ENCODE measurements at places on chromosomes 1 and 21. TPM values are rescaled to one million over a fixed set of nuclear protein-coding genes. Genes with fewer than 3 reads are reported as not detected.

The FMOD gene
- 33.3 TPM for total RNA-seq

The RGSL1 gene
- not detected for total RNA-seq

The KRTAP12-2 gene
- not detected for total RNA-seq

The AADACL3 gene
- 0.09 TPM for total RNA-seq

The BRDT gene
- not detected for total RNA-seq

The HPCAL4 gene
- 2.6 TPM for total RNA-seq

The PLA2G2F gene
- not detected for total RNA-seq

The ATG4C gene
- total RNA-seq, result 11.3 TPM

The TARS2 gene
- 16.3 TPM for total RNA-seq

The ATAD3C gene
- total RNA-seq, result 1.7 TPM

The KLHDC9 gene
- total RNA-seq, result 3.5 TPM

The PPIH gene
- total RNA-seq, result 21.3 TPM

The OR10J1 gene
- total RNA-seq, result not detected

The RIPPLY3 gene
- total RNA-seq, result not detected

The OR4F29 gene
- not detected for total RNA-seq

The SLC45A1 gene
- total RNA-seq, result 1.8 TPM

The PDZK1 gene
- total RNA-seq, result 0.65 TPM

The NOS1AP gene
- total RNA-seq, result 2.8 TPM

The RIPK4 gene
- 3.0 TPM for total RNA-seq

The TRIM17 gene
- total RNA-seq, result 0.88 TPM

The KCNJ9 gene
- 0.06 TPM for total RNA-seq

The FHAD1 gene
- total RNA-seq, result 0.47 TPM

The HSD3B1 gene
- not detected for total RNA-seq

All from left cardiac atrium (tissue), 4 donors.